ENCODE measurements at places on chromosomes 7 and 10.

GRCh38 chr7:141455723-141456122 lies 95.5 kb upstream of the AGK start:
- DNase-seq, result no peak

- no peak for DNase-seq
These were observed 168.8 kb upstream of the POT1 start for GRCh38 chr7:125098377-125098970.

DNA sequence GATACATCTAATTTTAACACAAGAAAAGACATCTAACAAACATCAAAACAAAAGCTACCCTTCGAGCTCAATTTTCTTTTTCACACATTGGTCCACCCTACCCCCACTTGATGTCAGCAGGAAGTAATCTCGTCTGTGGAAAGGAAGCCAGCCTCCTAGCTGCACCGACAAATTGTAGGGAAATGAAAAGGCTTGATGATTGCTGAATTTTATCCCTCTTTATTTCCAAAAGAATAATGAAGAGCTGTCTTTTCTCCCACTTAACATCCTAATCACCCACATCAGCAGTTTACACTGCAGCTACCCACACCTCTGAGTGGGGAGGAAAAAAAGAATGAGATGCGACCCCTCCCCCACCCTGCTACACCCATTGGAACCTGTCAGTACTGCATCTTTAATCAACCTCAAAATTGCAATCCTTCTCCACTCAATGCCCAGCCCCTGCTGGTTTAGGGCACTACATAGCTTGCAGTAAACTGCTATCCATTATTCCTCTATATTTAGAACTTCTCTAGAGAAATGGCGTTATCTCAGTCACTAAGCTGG lies 10.6 kb upstream of the CPVL start:
- DNase-seq, result peak; percentile 41

- no peak for DNase-seq
These were observed 443 bp downstream of the RNF32 start for GRCh38 chr7:156640949-156641485.

DNA sequence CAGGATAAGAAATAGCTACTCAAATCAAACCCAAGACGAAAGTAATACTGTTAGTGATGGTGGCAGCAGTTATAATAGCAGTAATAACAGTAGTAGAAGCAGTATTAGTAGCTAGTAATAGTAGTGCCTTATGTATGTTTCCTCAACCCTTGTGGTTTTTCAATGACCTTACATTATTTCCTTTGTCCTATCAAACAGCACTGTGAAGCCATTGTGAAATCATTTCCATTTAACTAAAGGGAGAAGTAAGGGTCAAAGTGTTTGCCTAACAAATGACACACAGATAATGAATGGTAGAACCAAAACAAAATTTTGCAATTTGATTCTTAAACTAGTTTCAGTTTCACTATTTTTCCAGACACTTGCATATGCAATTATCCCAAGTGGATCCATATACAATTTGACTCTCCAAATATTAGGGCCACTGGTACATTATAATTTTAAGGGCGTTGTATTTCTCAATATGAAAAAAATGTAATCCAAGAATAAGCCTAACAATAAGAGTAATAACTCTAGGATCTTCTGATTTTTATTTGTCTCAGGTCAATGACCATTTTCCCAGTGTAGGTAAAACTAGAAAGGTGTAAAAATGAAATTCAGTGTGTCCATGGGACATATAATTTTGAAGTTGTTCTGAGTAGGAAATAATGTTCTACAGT lies 33.7 kb upstream of the TMEM26 start:
- no peak for DNase-seq

DNA sequence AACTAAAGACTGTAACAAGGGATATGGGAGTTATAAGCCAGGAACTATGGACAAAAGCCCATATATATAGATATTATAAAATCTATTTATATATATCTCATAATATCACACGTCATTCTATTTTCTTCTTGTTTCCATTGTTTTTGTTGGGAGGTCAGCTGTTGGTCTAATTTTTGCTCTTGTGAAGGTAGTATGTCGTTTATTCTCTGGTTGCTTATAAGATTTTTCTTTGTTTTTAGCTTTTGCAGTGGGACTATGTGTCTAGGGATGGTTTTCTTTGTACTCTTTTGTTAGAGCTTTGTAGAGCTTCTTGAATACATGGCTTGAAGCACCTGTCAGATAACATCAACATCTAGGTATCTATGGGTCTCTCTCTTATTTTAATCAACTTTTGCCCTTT lies 14.0 kb downstream of the ARL4A start:
- DNase-seq, result no peak

DNA sequence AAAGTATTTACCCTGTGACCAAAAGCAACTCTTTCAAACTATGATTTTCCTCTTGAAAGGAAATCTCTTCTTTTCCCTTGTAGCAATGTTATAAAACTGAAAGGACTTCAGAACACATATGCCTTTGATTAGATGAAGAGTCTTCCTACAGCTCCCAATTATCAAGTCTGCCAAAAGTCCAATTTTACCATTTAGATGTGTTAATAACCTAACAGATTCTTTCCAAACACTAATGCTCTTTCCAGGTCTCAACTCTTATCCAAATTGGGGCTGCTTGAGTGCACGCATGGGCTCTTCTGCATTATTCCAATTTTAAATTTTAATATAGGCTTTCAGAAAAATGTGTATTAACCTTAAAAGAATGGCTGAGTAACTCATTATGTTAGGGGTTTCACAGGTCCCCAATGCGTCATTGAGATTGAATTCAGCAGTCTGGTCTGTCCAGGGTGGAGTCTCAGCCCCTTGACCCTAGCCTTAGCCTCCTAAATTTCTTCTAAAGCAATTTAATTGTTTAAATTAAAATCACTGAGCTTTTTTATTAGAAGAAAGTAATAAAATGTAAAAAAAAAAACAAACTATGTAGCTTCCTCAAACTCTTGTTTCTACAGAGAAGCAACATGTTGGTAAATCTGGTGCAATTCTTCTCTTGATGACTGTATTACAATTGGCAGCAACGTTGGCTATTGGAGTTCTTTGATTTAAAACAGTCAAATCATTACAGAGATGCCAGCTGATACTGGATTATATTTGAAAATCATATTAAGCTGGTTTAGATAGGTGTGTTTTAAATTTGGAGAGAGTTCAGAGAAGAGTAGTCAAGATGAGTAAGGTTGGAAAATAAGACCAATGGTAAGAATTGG lies 170.4 kb downstream of the DKK1 start:
- DNase-seq, result no peak

- no peak for DNase-seq
These were observed 39.9 kb upstream of the WNT16 start for GRCh38 chr7:121288894-121289293.

GRCh38 chr7:138848056-138848980 lies 50.3 kb upstream of the ATP6V0A4 start:
- no peak for DNase-seq

GRCh38 chr7:134140889-134141867 lies 14.0 kb downstream of the LRGUK start:
- peak; percentile 35 for DNase-seq

GRCh38 chr10:59753267-59753666 lies at the start of gene MRLN:
Gene MRLN, minus strand, starts transcription at chr10:59753455.
- no peak for DNase-seq
